Femur (tissue), 1 donor: ENCODE measurements at places on chromosomes 3 and 15.
A peak's percentile ranks its signal among the peaks of the same experiment; 100 is the strongest.

- no peak for DNase-seq
Observed at GRCh38 chr3:182370949-182371348, 422.4 kb upstream of the ATP11B start.

GRCh38 chr3:168071591-168072322, 24.0 kb downstream of the GOLIM4 start:
- DNase-seq, result no peak

DNA sequence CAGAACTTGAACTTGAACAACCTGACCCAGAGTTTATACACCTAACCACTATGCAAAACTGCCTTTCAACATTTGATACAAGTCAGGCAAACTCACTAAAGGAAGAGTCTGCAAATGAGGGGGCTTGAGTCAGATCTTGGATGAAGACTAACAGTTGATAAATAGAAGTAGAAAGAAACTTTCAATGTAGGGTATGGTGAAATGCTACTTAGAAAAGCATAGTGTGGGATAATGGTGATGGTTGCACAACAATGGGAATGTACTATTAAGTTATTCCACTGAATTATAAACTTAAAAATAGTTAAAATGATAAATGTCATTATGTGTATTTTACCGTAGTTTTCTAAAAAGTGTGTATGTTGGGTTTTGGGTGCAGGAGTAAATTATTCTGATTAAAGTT, 19.7 kb upstream of the ZNF280D start:
- no peak for DNase-seq

DNA sequence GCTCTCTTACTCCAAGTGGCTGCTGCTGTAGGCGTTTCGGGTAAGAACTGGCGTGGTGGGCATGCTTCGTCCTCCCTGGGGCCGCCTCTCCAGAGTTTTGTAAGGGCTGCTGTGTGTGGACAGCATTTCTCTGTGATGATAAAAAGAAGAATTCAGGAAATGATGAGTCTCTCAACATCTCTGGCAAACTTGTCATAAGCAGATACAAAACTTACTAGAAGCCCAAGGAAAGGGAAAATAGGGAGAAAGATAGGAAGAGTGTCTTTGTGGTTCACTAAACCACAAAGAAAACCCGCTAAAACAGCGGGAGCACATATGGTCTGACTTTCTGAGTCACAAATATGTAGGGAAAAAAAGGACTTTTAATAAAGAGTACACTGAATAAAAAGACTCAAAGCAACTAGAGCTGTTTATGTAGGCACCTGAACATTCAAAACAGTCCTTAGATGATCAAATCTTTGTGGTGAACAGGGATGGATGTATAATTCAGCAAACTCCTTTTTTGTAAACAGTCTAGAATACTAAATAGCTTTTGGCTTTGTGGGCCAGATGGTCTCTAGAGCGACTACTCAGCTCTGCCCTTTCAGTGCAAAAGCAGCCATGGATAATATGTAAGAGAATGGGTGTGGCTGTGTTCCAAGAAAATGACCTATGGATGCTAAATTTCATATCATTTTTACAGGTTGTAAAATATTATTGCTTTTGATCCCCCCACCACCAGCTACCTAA, 60.4 kb upstream of the LMOD3 start:
- DNase-seq, result no peak

GRCh38 chr3:117545484-117545883, 835.9 kb downstream of the TUSC7 start:
- DNase-seq, result no peak

DNA sequence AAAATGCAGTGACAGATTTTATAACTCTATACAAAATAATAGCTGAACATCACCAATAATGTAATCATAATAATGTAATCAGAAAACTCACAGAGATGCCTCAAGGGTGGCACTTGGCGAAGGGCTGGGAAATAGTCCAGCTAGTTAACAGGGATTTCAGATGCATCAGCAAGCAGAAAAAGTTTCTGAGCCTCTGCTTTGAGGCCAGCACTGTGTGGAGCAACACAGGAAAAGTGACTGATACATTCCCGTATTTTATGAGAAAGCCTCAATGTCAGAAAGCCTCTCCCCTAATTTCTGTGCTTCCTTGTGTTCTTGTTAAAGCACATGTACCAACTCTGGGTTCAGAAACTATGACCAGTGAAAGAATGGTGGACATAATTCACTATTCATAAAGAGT, 304.8 kb downstream of the VPS13C start:
- DNase-seq, result no peak

DNA sequence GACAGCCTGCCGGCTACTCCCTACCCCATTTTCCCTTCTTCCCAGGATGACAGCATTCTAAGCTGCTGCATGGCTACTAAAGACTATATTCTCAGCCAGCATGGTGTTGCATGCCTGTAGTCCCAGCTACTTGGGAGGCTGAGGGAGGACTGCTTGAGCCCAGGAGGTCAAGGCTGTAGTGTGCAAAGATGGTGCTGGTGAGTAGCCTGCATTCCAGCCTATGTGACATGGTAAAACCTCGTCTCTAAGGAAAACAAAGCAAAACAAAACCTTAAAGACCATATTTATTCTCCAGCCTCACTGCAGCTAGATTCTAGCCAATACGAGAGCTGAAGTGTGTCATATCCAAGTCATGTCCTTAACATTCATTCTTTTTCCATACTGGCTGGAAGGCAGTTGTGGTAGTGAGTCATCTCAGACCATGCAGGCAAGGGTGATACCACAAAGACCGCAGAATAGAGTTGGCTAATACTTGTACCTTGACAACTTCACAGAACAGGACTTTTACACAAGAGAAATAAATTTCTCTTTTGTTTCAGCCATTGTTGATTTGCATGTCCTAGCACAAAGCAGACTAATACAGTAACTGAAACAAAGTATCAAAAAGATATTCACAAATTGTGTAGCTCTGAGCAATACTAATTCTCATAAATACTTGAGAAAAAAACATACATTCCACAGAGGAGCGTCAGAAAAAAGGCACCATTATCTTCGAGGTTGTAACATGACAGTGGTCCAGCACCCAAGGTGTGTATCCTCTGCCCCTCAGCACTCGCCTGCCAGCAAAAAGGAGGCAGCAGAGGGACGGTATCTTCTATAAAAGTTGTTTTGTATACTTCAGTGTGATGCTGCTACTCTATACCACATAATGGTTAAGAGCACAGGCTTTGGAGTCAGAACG, 14.8 kb downstream of the PBRM1 start:
- DNase-seq, result peak; percentile 37

- no peak for DNase-seq
Observed at GRCh38 chr3:152737021-152737908, 97.7 kb upstream of the P2RY1 start.

GRCh38 chr15:51335538-51336410, 2.6 kb downstream of the CYP19A1 start:
- no peak for DNase-seq

DNA sequence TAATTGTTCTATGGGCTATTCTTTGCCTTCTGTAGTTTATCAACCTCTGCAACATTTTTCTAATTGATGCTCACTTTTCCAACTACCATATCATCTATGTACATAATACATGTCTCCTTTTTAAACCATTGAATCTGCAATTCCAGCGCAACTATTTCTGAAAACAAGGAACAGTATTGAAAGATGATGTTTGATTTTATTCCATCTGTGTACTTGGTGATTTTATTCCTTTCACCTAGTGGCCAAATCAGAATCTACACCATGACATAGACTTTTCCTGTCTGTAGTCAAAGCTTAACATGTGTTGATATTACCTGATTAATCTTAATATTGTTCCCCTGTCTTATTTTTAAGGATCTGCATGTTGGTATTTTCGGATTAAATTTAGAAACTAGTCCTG, 13.0 kb downstream of the NKTR start:
- DNase-seq, result no peak

DNA sequence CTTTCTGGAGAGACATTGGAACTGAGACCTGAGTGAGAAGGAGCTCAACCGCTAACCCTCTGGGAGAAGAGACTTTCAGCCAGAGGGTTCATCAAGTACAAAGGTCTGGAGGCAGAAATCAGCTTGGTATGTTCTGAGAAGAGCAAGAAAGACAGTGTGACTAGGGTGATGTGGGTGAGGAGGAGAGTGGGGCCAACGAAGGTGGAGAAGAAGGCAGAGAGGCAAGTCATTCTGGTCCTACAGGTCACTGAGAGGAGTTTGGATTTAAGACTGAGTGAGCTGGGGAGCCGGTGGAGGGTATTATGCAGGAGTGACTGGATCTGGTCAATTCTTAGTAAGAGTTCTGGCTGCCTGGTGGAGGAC, 12.2 kb downstream of the XIRP1 start:
- DNase-seq, result no peak

DNA sequence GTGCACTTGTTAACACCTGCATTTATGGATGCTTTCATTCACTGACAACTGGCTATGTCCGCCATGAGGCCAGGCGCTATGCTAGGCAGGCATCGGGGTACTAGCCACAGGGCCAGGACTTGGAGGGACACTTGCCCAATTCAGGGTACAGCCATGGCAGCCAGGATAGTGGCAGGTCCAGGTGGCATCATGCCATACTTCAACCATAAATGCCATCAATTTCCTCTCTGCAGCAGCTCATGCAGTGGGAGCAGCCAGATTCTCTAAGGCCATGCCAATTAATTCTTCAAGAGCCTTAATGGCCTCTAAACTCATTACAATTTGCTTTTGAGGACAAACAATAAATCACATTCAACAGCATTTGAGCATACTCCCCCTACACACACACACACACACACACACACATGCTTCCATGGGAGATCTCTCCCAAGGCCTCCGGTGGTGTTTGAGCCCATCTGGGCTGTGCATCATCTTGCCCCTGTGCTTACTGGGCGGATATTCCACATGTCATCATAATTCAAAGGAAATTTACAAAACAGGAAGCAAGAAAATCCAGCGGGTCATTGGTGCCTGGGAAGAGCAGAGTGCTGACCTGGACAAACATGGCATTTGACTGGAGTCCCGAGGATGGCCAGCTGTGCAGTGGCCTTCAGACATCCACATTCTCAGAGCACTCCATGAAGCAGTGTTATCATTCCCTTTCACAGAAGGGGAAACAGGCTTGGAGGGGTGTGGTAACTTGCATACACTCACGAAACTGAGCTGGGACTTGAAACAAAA, 109.1 kb downstream of the IQSEC1 start:
- DNase-seq, result no peak

GRCh38 chr15:89007989-89008388, 80.3 kb upstream of the ABHD2 start:
- DNase-seq, result no peak

- DNase-seq, result no peak
Observed at GRCh38 chr3:50405249-50405648, 45.9 kb upstream of the TMEM115 start.

DNA sequence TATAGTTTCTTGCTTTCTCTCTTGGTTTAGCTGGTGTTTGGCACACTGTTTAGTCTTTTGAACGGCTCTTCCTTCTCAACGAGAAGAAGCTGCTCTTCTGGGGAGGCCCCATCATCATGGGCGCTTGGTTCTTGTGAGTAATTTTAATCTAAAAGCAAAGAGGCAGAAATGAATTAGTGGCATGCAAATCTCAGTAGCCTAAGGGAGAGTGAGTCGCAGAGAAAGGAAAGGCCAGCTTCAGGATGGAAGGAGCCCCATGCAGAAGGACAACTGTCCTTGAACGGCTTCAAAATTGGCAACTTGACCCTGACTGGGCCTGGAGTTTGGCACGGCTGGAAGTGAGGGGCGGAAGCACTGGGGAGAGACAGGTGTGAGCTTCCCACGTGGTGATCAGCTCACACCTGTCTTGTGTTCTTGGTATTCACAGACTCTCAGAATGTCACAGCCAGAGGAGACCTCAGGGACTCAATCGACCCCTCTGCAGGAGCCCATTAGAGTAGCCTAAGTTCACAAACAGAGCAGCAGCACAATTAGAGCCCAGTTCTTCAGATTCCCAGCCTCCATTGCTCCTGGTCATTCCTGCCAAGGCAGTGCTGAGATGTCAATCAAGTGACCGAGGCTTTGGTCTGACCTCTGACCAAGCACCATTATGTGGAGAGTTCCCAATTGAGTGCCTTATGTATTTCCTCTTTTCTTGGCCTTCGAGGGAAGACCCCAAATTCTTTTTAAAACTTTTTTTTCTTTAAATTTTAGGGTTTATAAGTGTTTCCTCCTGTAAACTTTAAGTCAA, 41.3 kb upstream of the ETV5 start:
- no peak for DNase-seq

DNA sequence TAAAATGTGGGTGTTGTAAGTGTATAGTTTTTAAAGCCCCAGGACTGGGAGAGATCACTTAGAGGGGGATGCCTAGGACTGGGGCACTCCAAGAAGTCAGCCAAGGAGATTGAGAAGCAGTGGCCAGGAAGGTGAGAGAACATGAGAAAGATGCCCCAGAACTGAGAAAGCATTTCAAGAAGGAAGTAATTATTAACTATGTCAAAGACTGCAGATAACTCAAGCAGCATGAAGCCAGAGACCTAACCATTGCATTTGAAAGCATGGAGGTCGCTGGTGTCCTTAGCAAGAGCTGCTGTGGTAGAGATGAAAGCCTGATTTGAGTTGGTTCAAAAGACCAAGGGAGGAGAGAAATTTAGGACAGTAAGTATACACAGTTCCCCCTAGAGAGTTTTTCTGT, 30.6 kb upstream of the SLC2A2 start:
- DNase-seq, result no peak

DNA sequence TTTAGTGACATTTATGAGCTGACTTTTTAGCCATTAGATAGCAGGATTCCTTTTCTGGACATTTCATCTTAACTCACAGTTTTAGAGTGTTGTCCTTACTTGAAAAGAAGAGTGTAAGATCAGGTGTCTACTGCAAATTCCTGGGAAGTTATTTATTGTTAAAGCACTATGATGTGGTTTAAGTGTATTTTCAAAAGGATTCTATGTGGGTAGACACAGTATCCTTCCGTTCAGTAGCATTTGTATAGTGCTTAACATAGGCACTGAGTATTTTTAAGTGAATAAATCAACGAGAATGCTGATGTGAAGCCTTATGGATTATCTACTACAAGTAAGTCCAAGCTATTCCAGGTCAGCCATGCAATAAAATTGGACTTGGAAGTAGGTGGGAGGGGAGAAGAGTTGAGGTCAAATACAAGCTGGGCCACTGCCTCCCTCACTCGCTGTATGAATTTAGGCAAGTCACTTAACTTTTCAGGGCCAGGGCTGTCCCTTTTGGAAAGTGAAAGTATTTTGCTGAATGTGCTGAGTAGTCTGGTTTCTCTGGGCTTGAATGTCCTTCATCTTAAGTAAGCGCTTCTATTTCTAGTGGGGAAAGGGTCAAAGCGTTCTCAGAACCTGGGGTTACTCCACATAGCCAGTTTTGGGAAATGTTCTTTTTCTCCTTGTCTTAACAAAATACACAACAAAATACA, 48.6 kb downstream of the GAP43 start:
- DNase-seq, result no peak

- peak; percentile 55 for DNase-seq
Observed at GRCh38 chr3:20043396-20043795, 3.1 kb downstream of the KAT2B start.

GRCh38 chr15:76973362-76973743, 21.6 kb upstream of the PSTPIP1 start:
- DNase-seq, result peak; percentile 46

GRCh38 chr3:187986514-187986934, 167.4 kb upstream of the LPP start:
- DNase-seq, result no peak

- DNase-seq, result peak; percentile 77
Observed at GRCh38 chr3:10738688-10739372, 77.2 kb upstream of the SLC6A11 start.
